ENCODE measurements at places on chromosomes 2 and 18.

DNA sequence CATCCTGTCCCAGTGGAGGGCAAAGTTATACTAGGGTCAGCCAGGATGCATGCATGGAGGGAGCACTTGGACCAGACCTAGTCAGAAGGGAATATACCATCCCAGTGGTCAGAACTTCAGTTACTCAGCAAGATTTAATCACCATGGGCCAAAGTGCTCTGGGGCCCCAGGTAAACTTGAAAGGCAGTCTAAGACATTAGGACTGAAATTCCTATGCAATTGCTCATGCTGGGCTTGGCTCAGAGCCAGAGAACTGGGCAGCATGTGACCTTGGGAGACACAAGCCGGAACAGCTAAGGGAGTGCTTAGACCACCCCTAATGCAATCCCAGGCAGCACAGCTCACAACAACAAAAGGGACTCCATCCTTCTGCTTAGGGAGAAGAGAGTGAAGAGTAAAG, 401.3 kb downstream of the KCNJ3 start:
- no peak for DNase-seq

DNA sequence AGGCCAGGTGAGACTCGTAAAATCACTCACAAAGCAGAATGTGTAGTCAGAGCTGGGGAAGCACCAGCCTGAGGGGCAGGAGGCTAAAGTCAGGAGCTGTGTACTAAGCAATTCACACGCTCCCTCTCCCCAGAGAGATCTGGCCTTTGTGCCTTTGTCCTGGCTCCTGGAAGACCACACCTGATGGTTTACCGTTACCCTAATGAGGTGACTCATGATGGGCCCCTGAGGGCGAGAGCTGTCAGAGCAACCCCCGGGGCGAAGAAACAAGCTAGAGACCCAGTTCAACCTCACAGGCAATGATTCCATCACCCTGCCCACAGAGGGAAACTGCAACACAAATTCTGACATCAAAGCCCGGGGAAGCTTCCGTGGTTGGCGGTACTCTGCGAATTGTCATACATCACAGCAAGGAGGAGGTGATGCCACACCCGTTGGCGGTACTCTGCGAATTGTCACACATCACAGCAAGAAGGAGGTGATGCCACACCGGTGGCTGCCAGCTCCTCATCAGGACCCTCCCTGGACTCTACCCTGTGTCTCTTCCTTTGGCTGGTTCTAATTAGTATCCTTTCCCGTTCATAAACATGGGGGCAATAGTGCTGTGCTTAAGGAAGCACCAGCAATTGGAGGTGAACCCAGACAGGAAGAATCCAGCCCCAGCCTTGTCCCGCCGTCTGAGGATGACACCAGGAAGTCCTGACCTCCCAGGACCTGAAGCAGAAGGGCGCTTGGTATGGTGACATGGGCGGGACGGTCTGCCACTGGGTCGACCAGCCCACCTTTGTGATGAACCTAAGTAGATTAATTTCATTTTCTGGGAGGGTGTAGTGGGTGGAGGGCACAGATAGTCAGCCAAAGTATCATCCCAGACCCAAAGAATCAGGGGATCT, 30.5 kb downstream of the B3GNT7 start:
- DNase-seq: no peak

DNA sequence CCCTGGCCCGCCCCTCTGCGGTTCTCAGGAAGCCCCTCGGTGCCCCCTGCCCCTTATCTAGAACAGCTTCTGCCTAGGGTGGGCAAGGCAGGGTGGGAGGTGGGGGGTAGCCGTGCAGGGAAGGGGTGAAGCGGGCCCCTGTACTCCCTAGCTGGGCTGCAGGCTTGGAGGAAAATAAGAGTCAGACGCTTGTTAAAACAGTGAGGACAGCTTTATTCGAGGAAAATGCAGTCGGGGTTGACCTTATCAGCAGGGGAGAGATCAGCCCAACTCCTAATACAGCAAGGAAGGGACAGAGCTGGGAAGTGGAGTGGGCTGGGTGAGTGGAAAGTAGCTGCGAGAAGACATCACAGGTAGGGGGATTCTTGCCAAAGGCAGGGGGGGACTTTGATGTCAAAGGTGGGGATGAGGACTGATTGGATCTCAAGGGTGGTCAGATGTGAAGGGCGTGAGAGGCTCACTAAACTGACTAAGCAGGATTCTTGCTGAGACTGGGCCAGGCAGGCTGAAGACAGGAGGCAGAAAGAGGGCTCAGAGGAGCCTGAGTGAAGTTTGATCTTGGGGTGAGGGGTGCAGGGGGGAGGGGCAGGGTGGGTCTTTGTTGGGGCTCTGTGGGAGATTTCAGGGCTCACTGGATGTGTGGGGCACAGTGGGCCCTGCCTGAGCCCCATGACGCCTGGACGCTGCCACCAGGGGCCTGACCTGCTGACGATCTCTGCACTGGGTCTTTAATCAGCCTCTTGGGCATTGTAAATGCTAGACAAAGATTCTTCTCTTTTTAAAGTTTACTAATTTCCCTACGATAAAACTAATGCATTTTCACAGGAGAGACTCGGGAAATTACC, 29.9 kb downstream of the HPCAL1 start:
- DNase-seq: peak; percentile 67

DNA sequence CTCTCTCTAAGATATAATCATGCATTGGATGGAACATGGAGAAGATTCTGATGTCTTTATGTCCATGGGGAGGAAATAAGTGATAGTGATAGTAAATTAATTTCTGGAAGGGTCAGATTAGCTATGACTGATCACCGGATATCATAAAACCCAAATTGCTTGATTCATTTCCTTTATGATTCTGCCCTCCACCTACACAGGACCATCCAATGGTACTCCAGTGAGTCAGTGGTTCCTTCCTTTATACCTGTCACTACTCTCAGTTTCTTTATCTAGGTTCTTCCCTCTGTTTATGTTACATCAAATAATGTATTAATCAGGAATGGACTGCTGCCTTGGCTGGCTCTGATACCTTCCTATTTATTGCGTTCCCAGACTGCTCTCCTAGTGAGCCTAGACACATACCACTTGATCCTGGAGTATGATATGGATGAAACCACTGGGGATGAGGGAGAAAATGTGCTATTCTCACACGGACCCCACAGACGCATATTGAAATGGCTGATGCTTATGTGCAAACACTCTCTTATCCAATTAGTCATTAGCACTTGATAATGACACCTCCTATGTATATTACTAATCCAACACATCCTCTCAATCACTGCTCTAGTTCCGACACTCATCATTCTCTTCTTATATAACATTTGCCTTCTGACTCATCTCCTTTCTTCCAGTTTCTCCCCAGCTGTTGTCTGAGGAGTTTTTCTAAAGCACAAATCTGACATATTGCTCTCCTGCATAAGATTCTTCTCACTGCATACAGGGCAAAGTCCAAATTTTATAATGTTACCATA, 315.6 kb downstream of the INSIG2 start:
- no peak for DNase-seq

All from H7 (cell line).